Sigmoid colon (tissue), 7 donors: ENCODE measurements at places on chromosomes 3 and 15. TPM values are rescaled to one million over a fixed set of nuclear protein-coding genes. Genes with fewer than 3 reads are reported as not detected.

Gene FETUB
- not detected for total RNA-seq

Gene SLC2A2
- not detected for total RNA-seq

Gene ZCWPW2
- 1.4 TPM for total RNA-seq

DNA sequence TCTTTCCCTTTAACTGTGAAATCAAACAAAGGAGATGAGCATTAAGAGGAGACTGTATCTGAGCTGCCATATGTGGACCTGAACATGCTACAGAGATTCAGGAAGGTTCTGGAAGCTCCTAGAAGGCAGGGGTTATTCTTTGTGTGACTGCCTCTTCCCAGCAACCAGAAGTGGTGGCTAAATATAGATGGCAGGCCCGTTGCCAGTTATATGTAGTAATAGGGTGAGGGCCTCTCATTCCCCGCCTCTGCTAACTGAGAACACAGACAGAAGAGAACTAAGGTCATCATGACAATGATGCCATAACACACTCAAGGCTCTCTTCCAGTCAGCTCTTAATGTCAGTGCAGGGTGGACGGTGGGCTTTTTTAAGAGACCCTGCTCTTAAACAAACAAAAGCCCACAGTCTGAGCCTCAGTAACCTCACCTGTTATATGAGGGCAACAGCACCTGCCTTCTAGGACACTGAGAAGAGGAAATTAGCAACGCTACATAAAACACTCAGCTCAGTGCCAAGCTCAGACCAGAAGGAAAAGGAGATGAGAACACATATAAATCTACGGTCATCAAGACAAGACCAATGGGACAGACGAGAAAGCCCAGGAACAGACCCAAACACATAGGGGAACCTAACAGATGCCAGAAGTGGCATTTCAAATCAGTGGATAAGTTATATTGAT lies 22.3 kb downstream of the CFAP92 start:
- no peaks in the 10 kb centered on the region for H3K36me3 ChIP-seq
- peak overlapping the region; percentile 46 for H3K27ac ChIP-seq
- no peak for DNase-seq
- H3K4me3 ChIP-seq: no peak overlapping the region
- H3K27me3 ChIP-seq: no peaks in the 10 kb centered on the region

DNA sequence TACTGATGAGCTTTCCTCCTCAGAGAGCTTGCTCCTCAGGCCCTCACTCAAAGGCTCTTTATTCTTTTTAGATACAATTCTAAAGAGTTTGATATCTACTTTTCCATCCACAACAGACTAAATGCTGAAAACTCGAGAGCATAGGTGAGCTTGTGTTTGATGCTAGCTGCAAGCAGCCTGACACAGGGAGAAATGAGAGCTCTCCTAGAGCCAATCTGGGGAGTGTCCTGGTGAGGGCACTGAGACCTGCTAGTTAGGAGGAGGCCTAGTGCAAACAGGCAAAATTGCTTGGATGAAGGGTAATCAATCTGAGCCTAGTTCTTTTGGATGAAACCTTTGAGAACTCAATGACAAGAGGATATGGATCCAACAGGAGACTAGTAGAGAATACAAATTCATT lies 300.8 kb downstream of the ZBTB20 start:
- H3K36me3 ChIP-seq: no peaks in the 10 kb centered on the region
- no peak overlapping the region for H3K4me3 ChIP-seq
- peak overlapping the region; percentile 22 for H3K27ac ChIP-seq
- DNase-seq: no peak

- H3K27ac ChIP-seq: no peak overlapping the region
- H3K4me3 ChIP-seq: no peak overlapping the region
- no peaks in the 10 kb centered on the region for H3K36me3 ChIP-seq
Observed at GRCh38 chr15:95869920-95870319, 460.6 kb upstream of the NR2F2 start.

DNA sequence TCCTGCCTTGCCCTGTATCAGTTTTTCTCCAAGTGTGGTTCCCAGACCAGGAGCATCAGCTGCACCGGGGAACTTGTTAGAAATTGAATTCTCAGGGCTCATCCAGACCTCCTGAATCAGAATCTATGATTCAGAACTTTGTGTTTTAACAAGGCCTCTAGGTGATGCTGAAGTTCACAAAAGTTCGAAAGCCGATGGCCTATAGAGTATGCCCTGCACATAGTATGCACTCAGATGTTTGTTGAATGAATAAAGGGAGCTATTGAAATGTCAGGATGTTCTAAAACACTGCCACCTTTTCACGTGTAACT lies 664 bp upstream of the LARP6 start:
- H3K36me3 ChIP-seq: no peaks in the 10 kb centered on the region
- H3K27me3 ChIP-seq: no peaks in the 10 kb centered on the region
- no peak for DNase-seq
- peak overlapping the region; percentile 86 for H3K27ac ChIP-seq

GRCh38 chr15:28003302-28004037 lies 95.6 kb downstream of the OCA2 start:
- H3K36me3 ChIP-seq: no peaks in the 10 kb centered on the region
- no peaks in the 10 kb centered on the region for H3K4me1 ChIP-seq
- no peak for DNase-seq

DNA sequence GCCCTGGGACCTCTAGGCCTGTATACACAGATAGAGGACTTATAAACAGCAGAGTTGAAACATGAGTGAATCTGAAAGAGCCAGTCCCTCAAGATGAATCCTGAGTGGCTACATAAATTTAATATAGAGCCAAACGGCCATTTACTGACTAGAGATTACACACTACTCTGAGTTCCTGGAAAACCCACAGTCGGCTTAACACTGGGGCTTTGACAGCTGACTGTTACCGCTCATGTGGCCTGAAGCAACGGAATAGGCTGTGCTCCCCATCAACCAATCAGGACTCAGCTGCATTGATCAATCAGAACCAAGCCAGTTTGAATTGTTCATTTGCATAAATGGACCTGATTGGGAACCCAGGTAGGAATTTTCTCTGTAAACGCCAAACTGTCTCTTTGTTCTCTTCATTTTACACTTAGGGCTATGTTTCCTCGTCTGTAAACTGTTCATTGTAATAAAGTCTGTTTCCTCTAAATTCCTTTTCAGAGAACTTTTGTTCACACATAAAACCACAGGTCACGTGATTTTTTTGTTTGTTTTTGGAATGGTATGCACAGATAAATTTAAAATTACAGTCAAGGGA lies 40.5 kb downstream of the CCNL1 start:
- H3K36me3 ChIP-seq: no peaks in the 10 kb centered on the region
- H3K4me3 ChIP-seq: no peak overlapping the region
- no peaks in the 10 kb centered on the region for H3K27me3 ChIP-seq

DNA sequence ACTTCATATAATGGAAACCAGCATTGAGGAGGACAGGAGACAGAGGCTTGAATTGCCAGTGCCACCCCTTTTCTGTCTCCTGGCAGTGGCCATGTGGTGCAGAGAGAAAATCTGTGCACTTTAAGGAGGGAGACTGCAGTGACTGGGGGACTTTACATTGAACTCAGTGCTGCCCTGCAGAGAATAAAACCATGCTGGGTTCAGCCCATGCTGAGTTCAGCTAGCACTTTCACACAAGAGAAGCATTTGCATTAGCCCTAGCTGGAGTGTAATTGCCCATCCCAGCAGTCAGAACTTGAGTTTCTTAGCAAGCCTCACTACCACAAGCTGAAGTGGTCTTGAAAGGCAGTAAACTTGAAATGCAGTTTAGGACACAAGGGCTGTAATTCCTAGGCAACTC lies 677.5 kb downstream of the ZPLD1 start:
- H3K36me3 ChIP-seq: no peaks in the 10 kb centered on the region
- H3K27ac ChIP-seq: no peak overlapping the region
- H3K27me3 ChIP-seq: no peaks in the 10 kb centered on the region
- H3K4me1 ChIP-seq: no peaks in the 10 kb centered on the region
- DNase-seq: no peak
